Lower leg skin (tissue), 4 donors: ENCODE measurements at places on chromosomes 4 and X. TPM values are rescaled to one million over a fixed set of nuclear protein-coding genes. Genes with fewer than 3 reads are reported as not detected.

DSPP gene
- total RNA-seq, result not detected

ATP8A1 gene
- total RNA-seq, result 13.8 TPM

GRCh38 chr4:121217351-121217750 is 53.2 kb upstream of the TNIP3 start:
- DNase-seq, result peak; percentile 22

GRCh38 chr4:15130441-15130840 is 128.2 kb downstream of the CPEB2 start:
- DNase-seq, result no peak

DNA sequence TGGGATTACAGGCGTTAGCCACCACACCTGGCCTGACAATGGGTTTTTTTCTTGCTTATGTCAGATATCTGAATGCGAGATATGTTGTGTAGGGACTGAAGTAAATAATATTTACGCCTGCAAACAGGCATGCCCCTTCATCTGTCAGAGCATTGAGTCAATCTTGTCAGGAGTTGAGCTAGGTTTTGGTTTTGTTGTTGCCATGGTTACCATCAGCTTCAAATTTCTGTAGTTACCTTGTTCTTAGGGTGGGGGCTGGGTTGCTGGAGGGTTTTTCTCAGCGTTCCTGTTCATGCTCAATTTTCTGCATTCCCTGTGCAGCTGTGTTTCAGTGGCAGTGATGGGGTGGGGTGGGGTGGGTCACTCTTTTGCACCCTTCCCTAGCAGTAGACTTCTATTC is 14.5 kb downstream of the MRPL1 start:
- DNase-seq, result no peak
